Amniotic epithelial cell (primary cell): ENCODE measurements at places on chromosomes 6 and 20.
A peak's percentile ranks its signal among the peaks of the same experiment; 100 is the strongest.

DNA sequence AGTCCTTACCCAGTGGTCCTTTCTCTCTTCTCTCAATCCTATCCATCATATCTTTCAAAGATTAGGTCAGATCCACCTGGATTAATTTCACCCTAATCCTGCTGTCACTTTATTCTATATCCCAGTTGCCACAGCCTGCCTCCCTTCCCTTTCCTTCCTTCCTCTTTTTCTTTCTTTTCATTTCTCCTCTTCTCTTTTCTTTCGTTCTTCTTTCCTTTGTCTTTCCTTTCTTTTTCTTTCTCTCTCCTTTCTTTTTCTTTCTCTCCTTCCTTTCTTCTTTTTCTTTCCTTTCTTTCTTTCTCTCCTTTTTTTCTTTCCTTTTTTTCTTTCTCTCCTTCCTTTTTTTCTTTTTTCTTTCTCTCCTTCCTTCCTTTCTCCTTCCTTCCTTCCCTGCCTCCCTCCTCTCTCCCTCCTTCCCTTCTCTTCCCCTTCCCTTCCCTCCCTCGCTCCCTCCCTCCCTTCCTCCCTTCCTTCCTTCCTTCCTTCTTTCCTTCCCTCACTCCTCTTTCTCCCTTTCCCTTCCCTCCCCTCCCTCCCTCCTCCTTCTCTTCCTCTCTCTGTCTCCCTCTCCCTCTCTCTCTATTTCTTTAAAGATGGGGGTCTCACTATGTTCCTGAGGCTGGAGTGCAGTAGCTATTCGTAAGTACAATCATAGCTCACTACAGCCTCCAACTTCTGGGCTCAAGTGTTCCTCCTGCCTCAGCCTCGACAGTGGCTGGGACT, 15.1 kb upstream of the RPN2 start:
- DNase-seq = no peak

GRCh38 chr20:63032861-63033793, 26.4 kb upstream of the BHLHE23 start:
- no peak for DNase-seq

GRCh38 chr20:15098351-15098750, 760.9 kb upstream of the FLRT3 start:
- DNase-seq = peak; percentile 2

DNA sequence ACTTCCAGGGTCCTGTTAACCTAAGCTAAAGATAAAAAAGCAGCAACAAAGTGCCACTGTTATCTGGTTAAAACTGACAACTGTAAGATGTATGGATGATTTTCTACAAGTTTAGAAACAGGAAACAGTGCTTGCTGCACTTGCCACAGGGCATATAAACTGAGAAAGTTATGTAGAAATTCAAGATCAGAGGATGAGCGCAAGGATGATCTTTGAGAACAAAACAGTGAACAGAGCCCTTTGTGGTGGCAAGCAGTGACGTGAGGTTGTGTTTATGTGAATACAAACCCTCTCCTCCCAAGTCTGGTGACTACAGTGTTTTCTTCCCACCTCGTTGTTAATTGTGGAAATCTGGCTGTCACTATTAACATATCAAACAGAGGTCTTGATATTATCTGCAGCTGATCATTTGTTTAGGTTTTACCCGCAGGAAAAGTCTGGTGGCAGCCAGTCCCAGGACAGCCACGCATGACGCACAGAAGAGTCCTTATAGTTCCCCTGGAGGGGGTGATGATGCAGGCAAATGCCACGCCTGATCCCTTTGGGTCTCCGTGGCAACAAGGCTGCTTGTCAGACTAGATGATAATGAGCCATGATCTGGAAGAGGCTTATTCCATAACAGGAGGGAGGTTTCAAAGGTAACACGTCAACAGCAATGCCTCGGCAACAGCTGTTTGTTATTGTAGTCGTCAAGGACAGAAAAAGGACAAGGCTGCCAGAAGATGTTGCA, 43.1 kb upstream of the TNFAIP3 start:
- DNase-seq = peak; percentile 93

- DNase-seq = peak; percentile 48
Measured at GRCh38 chr20:46767127-46767761, 57.8 kb downstream of the SLC2A10 start.

DNA sequence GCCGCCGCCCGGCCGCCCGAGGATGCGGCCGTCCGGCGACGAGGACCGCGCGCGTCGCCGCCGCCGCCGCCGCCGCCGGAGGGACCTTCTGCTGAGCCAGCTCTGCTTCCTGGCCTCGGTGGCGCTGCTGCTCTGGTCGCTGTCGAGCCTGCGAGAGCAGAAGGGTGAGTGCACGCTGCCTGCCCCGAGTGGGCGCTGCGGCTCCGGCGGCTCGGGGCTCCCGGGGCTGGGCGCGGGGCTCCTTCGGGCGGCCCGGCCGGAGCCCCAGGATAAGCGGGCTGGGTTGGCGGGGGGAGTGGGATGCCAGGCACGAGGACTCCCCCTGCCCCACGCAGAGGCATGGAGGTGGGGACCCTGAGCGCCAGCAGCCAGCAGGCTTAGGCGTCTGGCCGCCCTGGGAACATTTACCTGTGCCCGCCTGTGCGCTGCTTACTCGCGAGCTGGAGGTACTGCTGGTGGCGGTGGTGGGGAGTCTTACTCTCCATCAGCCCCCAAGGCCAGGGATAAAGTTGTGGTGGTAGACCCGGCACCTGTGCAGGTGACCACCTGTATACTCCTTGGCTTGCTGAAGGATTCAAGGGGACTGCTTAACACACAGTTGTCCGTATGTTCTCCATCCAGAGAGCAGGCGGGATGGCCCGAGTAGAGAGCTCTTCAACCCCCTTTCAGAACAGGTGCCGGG, 520 bp downstream of the SLC24A3 start:
- peak; percentile 24 for DNase-seq

DNA sequence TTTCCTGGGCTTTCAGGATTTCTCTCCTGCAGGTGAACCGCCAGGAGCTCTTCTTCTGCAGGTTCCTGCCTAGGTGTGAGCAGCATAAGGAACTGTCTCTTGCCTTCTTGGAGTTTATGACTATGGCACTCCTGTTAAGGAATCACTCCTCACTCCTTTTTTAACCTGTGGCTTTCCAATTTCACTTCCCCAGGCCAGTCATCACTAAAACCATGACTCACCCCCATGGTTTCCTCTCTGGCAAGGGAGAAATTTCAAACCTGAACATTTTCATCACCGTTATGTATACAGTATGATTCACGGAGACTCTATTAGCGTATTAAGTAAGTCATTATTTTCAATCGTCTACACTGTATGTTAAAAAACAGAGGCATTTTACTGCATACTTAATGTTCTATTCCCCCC, 78.2 kb upstream of the ARID1B start:
- DNase-seq = peak; percentile 85

- DNase-seq = no peak
Measured at GRCh38 chr6:64186592-64186991, 551.0 kb downstream of the PHF3 start.

- peak; percentile 40 for DNase-seq
Measured at GRCh38 chr6:99434702-99435530, 9.8 kb upstream of the PNISR start.

- no peak for DNase-seq
Measured at GRCh38 chr20:54431156-54431944, 44.0 kb upstream of the DOK5 start.

DNA sequence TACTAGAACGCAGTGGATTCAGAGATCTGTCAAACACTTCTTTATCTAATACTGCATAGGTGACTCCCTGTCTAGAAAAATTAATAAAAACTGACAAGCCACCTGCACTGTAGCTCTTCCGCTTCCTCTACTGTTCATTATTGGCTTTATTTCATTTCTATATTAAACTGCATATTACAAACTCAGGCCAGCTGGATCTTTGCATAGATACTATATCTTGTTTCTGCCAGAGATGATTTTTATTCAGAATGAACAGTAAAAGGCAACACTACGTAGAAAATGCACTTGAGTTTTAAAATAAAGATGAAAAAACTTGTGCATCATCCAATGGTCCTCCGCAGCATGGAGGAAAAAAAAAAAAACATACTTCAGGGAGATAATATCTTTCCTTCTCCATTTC, 508.3 kb downstream of the PRKN start:
- no peak for DNase-seq

DNA sequence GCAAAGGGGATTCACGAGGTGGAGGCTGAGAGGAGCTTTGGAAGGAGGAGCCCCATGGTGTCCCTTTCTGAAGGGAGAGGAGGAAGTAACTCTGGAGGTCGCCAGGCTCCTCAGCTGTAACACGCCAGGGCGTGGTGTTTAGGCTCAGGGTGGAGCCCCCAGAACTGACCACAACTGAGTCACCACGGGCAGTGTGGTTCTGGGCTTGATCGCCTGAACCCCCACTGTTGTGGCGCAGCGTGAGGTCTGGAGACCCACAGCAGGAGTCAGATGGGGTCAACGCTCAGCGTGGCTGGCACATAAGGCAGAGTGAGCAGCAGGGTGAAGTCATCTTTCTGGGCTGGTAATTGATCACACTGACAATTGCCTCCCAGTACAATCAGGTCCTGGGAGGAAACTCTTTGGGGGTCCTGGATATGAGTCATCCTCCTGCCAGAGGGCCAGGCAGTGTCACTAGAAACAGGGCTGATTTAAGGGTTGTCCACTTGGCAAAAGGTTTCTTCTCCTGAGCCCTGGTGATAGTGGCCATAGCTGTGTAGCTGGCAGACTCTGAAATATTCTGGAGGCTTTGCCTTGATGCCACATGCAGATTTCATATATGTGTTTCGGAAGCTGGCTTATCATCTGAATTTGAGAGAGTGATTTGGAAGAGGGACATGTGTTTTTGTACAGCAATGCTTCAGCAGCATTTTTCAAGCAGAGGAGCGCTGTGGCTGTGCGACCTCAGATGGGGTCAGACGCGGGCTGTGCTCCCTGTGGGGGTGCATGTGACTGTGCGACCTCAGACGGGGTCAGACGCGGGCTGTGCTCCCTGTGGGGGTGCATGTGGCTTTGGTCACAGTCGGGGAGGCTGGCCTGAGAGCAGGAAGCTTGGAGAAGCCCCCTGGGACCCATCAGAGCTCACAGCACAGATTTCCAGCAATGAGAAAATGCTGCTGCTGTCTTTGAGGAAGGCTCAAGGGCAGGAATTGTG, 50.0 kb downstream of the SYNJ2 start:
- DNase-seq = peak; percentile 88

GRCh38 chr6:72788188-72788587, 166.3 kb downstream of the KCNQ5 start:
- peak; percentile 81 for DNase-seq

DNA sequence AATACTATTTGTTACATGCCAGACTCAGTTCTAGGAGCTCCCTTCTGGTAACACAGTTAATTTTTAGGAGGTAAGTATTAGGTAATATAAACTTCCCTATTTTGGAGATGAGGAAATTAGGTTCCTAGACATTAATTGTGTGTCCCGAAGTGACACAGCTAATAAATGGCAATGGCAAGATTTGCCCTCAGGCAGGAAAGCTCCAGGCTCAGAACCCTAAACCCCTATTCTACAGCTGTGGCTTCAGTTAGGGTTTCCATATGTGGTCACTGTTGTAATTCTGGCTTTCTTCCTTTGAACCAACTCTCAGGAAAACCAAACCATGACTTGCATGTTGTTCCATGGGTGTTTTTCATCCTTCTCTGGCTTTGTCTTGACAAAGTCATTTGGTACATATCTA, 188.2 kb downstream of the PLCB1 start:
- no peak for DNase-seq

DNA sequence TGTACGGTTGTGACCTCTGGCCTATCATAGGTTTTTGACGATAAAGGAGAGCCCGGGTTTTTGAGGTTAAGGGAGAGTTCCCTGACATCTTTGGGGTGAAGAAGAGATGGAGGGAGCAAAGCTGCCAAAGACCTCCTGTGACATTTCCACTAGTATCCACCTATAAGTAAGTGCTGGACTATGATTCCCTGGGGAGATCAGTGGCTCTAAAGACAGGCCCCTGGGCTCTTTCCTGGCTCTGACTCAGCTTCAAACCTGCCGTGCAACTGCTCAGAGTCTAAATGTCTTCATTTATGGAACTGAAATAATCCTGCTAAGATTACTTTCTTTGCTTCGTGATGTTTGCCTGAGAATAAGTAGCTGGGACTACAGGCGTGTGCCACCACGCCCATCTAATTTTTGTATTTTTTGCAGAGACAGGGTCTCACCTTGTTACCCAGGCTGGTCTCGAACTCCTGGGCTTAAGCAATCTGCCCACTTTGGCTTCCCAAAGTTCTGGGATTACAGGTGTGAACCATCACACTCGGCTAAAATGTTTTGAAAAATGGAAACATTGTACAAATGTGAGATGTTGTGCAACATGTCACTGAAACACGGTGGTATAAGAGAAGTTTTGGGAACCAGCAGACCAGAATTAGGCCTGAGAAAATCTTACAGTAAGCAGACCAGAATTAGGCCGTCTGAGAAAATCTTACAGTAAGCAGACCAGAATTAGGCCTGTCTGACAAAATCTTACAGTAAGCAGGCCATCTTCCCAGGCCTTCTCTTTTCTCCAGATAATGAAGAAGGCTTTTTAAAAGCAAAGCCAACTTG, 1.1 kb upstream of the PAQR8 start:
- DNase-seq = no peak

DNA sequence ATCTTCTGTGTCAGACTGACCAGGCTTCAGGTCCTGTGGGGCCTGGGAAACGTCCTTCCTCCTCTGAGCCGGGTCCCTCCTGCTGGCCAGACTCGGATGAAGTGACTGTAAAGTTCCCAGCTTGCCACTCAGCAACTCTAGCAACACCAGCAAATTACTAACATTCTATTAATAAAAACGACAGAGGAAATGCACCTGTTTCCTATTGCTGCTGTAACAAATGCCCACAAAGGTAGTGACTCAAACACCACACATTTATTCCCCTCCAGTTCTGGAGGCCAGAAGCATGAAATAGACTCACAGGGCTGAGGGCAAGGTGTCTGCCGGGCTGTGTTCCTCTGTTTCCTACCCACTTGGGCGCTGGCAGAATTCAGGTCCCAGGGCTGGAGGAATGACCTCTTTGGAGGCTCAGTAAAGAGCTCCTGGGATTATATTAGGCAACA, 48.8 kb downstream of the CTCFL start:
- no peak for DNase-seq

DNA sequence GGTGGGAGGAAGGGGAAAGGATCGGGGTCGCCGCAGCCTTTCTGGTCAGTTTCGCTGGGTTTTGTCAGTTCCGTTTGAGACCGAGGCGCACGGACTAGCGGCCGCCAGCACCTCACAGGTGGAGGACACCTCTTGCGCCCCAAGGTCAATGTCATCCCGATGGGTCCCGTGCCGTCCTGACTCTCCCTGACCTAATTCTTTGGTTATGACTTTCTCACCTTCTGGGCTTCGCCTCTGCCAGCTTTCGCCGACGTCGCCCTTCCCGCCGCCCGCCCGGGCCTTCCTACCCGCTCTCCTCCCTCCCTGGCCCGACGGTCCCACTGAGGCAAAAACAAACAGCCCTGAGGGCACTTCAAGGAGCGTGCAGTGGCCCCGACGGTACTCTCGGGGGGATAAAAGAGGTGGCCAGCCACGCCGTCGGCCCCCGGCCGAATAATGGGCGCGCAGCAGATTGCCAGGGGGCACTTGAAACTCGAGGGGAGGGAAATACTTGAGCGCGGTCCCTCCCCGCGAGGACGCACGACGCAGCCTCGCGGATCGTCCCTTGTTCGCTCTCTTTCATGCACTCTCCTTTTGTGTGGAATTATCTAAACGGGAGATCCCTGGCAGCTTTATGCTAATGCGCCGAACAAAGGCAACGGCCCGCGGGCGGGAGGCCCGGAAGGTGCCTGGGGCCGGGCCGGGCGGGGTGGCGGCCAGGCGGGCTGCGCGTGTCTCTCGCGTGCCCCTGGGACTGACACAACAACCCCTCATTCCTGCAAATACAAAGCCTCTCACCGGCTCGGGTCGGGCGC, 3.9 kb upstream of the INSM1 start:
- no peak for DNase-seq

GRCh38 chr6:55450005-55450404, 122.7 kb downstream of the GFRAL start:
- DNase-seq = peak; percentile 27
